ENCODE measurements at places on chromosomes 16 and 17. TPM values are rescaled to one million over a fixed set of nuclear protein-coding genes. Genes with fewer than 3 reads are reported as not detected.

MYH8 gene
- not detected for total RNA-seq

KRTAP4-6 gene
- not detected for total RNA-seq

ABCC11 gene
- total RNA-seq = 0.29 TPM

TEKT1 gene
- not detected for total RNA-seq

MARVELD3 gene
- total RNA-seq = not detected

CTRB2 gene
- not detected for total RNA-seq

DNA sequence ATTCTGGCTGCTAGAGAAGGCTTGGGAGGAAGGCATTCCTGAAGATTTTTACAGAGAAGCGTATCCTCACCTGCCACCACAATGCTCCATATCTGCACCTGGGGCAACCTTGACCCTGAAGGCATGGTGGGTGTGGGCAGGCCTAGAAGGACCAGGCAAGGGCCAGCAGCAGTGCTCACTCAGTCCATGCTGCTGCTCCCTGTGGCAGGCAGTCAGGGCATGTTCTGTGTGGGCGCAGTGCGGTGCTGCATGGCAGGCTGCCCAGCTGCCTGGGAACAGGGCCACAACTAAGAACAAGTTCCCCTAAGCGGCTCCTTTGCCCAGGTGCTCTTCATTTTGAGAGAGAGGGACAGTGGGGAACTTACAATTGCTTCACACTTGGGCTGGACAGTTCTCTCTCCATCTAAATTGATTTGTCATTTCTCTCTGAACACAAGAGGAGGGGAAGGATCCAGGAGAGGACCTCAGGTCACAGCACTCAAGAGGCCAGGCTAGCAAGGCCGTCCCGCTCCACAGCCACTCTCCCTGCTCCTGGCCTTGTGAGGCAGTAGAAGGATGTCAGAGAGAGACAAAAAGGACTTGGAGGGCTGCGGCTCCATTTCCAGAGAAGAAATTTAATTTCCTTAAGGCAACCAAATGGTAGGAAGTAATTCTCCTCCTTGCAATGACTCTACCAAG, 158.8 kb downstream of the AATF start:
- DNase-seq = no peak

DNA sequence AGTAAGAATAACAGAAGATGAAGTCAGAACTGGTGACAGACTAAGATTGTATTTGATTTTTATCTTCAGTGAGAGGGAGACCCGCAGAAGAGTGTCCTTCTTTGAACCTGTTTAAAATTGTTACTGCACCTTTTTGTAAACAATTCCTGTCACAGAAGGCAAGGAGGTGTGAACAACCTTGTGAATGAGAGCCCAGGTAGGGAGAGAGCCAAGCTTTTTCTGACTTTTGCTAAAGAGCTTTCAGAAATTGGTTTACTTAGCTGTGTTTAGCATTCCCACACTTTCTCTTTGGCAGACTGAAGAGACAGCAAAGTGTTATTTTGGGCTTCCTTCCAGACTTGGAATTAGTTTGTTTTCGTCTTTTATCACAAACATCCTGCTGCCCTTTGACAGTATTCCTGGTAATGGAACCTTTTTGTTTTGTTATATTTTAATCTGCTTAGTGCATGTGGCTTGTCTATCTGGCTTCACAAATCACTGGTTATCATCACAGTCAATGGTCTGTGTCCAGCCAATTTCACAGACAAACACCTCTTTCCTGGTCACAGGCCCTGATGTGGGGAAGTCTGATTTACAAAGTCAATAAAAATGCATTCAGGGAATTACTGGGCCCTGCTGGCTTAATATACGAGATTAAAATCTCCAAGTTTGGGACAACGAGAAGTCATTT, 85.7 kb upstream of the HS3ST2 start:
- DNase-seq = no peak

- no peak for DNase-seq
Observed at GRCh38 chr16:47600376-47600775, 139.2 kb downstream of the PHKB start.

- DNase-seq = no peak
Observed at GRCh38 chr17:44501866-44502375, 1.3 kb downstream of the GPATCH8 start.

DNA sequence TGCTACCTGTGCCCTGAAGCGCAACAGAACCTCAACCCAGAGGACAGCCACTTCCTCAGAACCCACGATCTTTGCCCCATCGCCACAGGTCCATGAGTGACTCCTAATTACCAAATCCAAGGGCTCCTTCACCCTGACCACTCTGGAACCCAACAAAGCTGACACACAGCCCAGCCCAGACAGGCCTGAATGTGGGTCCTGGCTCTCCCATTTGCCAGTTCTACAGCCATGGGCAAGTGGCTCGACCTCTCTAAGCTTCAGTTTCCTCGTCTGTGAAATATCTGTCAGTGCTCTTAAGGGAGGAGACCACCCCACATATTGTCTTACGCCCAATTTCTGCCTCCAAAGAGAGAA, 18.0 kb upstream of the ENDOV start:
- DNase-seq = no peak

GRCh38 chr17:2828397-2829038, 32.3 kb downstream of the RAP1GAP2 start:
- no peak for DNase-seq
